ENCODE measurements at places on chromosomes 7 and 10.

- DNase-seq = no peak
Observed at GRCh38 chr10:71392292-71392691, 4.4 kb upstream of the CDH23 start.

GRCh38 chr7:121034929-121035328 lies 46.4 kb downstream of the CPED1 start:
- DNase-seq = no peak

DNA sequence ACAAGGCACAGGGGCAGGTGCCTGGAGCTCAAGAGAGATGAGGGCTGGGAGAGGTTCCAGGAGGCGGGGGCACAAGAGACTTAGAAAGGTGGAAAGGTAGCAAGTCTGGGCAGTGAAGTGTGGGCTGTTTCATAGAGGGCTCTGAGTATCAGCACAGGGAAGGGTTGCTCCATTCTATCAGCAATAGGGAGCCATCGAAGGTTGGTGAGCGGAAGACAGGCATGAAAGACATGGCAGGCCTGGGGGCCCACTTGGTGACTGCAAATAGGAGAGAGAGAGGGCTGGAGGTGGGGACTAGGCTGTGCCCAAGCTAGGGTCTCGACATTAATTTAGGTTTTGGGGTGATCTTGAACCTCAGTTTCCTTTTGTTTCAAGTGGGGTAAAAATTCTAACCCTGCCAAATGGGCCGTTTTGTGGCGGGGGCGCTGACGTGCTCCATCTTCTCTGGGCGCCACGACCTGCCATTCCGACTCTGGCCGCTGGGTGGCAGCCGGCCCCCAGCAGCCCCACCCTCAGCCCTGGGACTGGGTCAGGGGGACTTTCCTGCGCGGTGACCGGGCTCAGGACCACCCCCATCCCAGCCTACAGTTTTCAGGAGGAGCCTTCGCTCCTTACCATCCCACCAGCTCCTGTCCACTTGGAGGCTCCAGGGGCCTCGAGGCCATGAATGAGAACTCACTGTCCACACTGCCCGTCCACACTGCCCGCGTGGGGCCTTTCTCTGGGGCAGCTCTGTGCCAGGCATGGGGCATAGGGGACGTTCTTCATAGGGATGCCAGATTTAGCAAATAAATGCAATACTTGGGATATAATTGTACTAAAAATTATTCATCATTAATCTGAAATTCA lies 37.2 kb upstream of the PCBD1 start:
- no peak for DNase-seq

DNA sequence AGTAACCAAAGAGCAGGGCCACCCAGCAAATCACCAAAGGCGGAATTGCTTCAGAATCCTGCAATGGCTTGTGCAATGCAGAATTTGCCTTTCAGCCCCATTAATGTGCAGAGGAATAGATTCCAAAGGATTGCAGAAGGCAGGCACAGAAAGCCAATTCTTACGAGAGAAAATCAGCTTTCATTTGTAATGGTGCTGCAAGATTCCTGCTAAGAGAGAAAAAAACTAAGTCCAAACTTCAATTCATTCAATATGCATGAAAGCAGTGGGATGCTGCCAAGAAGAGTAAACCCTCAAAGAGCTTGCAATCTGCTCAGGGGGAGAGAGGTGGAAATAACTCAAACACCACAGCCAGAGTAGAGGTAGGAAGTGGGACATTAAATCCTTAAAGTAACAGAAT lies 70.4 kb downstream of the ENO4 start:
- no peak for DNase-seq

- DNase-seq = no peak
Observed at GRCh38 chr10:125018576-125019143, 76.7 kb downstream of the ZRANB1 start.

GRCh38 chr7:76346778-76347177 lies 12.0 kb downstream of the YWHAG start:
- DNase-seq = no peak

DNA sequence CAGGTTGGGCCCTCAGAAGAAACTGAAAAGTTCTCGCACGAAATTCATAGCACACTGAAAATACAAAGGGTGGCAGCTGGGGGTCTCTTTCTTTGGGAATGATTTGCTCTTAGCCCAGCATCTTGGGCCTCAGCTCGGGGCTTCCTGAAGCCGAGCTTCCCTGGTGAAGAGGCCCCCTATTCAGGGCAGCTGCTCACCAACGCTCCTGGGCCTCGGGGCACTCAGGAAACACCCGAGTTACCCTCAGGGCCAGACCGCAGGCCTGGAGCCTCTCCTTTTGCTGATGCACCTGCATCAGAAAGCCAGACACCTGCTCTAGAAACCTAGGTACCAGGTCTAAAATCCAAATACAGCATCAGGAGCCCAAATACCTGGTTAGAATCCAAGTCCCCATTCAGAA lies 85.5 kb downstream of the PTPRE start:
- DNase-seq = no peak
